ENCODE measurements at places on chromosomes 2 and 18.

DNA sequence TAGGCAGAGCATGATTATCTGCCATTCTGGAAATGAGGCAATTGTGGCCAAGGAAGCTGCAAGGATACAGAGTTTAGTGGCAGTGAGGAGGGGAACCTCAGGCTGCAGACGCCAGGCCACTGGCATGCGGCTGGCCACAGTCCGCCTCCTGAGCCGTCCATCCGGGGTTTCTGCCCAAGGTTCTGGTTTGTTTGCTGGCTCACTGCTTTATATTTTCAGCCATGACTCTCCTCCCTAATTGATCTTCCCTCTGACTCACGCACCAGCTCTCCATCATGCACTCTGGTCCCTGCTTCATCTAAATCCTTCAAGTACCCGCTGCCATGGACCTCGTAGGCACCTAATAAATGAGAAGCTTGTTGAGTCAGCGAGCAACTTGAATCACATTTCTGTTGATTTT is 107.8 kb upstream of the REV1 start:
- DNase-seq: no peak

- DNase-seq: no peak
Observed at GRCh38 chr2:234189230-234189629, 138.7 kb downstream of the SPP2 start.

GRCh38 chr2:165876712-165877111 is 76.9 kb downstream of the TTC21B start:
- DNase-seq: no peak

- DNase-seq: no peak
Observed at GRCh38 chr18:58640891-58641610, 12.2 kb upstream of the ALPK2 start.

GRCh38 chr2:190783513-190784263 is 96.9 kb upstream of the GLS start:
- DNase-seq: no peak

GRCh38 chr2:190698895-190699294 is 50.0 kb downstream of the NAB1 start:
- no peak for DNase-seq

DNA sequence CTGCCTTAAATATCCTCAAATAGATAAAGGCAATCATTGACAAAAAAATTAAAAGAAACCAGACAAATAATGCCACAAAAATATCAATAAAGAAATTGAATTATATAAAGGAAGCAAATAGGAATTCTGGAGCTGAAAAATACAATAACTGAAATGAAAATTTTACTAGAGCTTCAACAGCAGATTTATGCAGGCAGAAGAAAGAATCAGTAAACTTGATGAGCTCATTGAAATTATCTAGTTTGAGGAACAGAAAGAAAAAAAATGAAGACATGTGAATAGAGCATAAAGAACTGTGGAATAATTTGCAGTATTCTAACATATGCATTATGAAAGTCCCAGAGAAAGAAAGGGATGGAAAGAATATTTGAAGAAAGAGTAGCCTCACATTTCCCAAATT is 41.9 kb upstream of the ZCCHC2 start:
- no peak for DNase-seq

DNA sequence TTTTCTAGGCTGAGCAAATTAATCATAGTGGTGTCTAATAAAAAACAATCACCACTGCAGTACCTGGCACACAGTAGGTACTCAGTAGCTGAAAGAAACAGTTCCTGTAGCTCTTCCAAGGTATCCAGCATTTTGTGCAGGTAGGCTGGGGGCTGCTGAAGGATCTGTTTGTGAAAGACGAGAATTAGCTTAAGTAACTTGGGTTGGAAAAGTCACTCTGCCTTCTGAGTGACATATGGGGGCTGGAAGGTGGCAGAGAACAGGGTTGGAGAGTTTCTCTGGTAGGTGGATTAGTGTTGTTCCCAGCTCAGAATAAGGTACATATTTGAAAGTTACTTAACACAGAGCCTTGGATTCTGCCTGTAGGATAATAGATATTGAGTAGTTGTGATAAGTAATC is 72.8 kb downstream of the FMNL2 start:
- no peak for DNase-seq

GRCh38 chr2:127072396-127072795 is 34.6 kb downstream of the BIN1 start:
- no peak for DNase-seq

GRCh38 chr18:22846088-22846683 is 86.9 kb upstream of the RBBP8 start:
- no peak for DNase-seq

DNA sequence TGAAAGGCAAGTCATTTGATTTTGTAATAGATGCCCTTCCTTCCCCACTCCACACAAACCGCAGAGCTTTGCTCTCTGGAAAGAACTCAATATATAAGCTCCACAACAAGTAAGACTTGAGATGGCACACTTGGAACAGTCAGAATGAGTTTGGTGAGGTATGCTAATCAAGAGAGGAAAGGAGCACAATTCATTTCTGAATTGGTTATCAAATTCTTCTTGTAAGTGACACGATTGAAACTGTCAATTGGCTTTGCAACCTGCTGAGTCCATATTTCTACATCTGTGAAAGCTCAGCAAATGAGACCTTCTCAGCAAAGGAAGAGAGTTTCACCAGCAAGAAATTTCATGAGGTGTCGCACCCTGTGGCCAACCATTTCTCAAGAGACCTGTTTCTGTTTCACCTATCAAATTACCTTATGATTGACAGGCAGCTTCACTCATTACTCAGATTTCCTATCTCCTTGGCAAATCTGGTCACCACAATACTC is 19.1 kb downstream of the CTLA4 start:
- no peak for DNase-seq

- no peak for DNase-seq
Observed at GRCh38 chr18:21739604-21740537, 721 bp upstream of the MIB1 start.

DNA sequence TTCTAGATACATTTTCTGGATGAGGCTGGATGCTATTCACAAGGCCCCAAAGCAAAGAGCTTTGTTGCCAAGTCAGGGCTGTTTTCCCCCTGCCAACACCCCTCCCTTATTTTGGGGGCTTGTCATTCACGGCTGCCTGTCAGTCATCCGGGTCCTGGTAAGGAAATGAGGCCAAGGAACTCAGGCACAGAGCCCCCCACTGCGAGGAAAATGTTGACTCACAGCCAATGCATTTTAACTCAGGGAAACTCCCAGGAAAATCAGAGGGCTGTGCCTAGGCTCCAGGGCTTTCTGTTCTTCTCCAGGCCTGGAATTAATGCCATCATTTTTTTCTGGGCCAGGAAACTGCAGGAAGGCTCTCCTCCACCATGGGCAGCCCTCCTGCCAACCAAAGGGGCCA is 241.1 kb downstream of the SMAD2 start:
- no peak for DNase-seq

DNA sequence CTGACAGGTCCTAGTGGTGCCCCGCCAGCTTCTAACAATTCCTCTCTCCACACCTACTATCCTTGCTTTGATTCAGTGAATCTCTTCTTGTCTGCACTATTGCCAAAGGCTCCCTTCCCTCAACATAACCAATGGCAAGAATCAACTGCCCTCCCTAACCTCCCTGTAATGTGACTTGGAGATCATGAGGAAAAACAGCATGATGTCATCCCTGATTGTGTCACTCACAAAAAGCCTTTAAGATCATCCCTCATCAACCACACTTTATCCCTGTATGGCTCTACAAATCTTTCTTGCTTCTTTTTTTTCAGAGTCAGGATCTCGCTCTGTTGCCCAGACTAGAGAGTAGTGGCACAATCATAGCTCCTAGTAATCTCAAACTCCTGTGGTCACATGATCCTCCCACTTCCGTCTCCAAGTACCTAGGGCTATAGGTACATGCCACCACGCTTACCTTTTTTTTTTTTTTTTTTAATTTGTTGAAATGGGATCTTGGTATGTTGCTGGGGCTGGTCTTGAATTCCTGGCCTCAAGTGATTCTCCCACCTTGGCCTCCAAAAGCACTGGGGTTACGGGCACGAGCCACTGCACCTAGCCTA is 19.7 kb downstream of the SAP130 start:
- no peak for DNase-seq

GRCh38 chr2:200300638-200301314 is 5.7 kb upstream of the SPATS2L start:
- no peak for DNase-seq

DNA sequence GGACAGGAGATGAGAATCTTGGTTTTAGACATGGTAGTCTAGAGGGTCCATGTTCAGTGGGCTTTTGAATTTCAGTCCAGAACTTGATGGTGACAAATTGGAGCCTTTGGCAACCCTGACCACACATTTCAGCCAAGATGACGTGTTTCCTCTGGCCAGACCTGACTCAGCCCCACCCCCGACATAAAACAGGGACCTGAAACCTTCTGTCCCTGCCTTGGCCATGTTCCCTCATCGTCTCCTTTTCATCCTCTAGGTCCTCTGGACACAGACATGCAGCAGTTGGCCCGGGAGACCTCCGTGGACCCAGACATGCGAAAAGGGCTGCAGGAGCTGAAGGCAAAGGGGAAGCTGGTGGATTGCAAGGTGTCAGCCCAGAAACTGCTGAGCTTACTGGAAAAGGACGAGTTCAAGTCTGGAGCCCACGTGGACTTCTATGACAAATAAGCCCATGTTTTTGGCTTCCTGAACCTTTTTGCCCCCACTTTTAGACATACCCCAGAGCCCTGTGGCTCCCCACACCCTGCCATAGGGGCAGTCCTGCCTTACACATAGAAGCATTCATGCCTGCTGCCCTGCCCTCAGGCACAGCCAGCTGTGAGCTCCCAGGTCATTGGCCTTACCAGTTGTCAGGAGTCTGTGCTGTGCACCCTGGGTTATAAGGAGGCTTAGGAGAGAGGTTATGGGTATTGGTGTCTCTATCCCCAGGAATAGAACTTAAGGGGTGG is 4.0 kb downstream of the SPR start:
- no peak for DNase-seq

DNA sequence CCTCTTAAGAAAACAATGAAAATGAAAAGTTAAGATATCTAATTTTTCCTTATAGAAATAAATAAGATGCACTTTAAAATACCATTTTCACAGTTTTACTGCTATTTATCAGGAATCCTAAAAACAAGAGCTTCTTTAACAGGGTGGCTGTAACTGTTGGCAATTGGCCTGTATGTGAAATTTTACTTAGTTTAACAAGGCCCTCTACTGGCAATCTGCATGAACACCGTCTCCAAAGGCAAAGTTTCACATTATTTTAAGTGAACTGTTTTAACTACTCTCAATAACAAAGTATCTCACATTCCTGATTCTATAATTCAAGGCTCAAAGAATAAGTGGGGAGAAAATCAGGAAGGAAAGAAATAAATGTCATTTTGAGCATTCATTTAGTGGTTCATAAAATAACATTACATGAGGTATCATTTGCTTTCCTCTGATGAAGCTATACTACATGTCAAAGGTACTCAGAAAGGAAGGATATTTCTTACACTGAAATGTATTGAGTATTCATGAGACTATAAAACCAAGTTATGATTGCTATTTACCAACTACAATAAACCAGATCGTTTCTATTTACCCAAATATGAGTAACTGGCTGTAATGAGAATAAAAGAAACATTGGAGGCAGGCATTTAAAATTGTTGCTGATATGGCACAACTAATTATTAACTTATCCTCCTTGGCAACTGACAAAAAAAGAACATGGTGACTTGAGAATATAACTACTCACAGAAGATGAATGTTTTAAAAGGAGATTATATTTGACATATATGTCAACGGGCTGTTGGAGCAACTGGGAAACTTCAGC is 7.0 kb downstream of the NCKAP5 start:
- no peak for DNase-seq

- no peak for DNase-seq
Observed at GRCh38 chr2:101692041-101692440, 5.5 kb upstream of the MAP4K4 start.

- no peak for DNase-seq
Observed at GRCh38 chr2:78417355-78417754, 608.1 kb upstream of the REG3G start.

DNA sequence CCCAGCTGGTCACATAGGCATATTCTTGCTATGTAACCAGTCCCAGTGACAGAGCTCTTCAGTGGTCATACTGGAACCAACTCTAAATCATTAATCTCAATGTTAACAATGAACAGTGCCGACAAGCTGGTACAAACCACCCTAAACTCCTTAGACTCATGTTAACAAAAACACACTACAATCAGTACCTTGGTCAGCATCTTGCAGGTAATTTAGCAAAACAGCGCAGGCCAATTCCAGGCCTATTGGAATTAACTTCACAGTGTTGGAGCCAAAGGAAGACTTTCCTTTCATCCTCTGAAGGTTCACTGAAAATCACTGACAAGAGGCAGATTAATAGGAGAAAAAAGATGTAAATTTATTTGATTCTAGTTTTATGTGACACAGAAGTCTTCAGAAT is 396.4 kb downstream of the PIK3C3 start:
- DNase-seq: no peak

DNA sequence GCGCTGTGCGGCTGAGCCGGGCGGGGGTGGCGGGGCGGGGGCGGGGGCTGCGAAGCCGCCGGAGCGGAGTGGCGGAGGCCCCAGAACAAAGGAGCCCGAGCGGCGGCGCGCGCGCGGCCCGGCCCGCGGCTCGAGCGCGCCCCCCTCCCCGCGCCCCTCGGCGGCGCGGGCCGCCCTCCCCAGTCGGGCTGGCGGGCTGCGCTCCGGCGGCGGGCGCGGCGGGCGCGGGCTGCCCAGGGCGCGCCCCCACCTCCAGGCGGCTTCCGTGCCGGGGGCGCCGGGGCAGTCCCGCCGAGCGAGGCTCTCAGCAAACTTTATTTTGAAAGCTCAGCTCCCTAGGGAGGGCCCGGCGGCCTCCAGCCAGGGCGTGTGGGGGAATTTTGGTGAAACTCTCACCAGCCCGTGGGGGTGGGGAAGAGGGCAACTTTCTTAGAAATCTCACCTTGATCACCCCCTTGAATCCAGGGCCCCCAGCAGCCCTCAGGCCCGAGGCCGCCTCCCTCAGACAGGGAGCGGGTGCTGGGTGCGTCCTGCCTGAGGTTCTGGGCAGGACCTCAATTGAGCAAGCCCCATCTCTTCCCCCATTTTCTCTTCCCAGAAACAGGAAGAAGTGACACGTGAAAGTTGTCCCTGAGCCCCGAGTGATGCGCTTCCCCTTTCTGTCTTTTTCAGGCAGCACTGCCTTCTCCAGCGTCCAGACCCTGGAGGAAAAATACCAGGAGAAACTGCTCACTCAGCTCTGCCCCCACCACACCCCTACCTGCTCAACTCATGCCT is 786 bp downstream of the TET3 start:
- no peak for DNase-seq

- DNase-seq: no peak
Observed at GRCh38 chr18:24201699-24202687, 63.1 kb downstream of the CABYR start.
